ENCODE measurements at places on chromosomes 6 and 20.

DNA sequence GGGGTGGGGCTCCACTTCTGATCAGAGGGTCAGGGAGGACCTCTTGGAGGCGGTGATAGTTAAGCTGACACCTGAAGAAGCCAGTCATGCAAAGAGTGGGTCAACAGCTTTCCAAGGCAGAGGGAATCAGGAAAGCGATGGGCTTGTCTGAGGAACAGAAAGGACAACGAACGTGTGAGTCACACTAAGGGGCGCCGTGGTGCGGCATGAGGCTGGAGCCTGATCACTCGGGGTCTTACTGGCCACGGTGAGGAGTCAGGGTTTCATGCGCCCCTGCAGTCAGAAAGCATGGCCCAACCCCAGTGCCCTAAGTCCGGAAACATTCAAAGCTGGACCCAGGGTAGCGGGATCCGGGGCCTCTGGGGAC lies 50.6 kb upstream of the SLC32A1 start:
- ATAC-seq: peak; percentile 32

DNA sequence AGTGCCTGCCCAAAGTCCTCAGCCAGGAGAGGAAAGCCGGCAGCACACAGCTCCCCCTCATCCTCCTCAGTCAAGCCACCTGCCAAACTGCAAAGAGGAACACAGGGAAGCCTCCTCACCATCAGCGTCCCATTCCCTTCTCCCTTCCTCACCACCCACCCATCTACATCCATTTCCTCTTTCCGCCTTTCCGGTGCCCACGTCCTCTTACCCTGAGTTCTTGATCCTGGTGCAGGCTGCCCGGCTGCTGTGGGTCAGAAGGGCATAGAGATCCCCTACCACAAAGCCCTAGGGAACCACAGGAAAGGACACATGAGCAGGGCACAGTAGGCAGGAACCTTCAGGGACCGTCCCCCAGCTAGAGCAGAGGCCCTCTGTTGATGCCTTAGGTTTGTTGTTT lies 6.0 kb downstream of the GNMT start:
- ATAC-seq: no peak

- ATAC-seq: peak; percentile 59
These were observed 98.8 kb upstream of the CEP85L start for GRCh38 chr6:118750143-118750542.

DNA sequence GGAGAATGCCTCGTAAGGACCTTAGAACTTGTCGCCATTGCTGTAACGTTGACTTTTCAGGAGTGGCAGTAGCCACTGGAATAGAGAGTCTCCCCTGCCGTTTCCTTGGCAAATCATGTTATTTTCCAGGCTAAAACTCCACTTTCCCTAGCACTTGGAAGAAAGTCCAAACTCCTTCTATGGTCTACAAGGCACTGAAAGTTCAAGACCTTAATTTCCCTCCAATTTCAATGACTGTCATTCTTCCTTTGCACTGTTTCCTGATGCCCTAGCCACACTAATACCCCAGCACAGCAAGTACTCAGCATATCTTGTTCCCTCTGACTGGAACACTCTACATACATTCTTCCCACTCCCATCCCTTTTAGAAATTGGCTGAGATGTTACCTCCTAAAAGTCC lies 1.8 kb upstream of the TBPL1 start:
- ATAC-seq: no peak

DNA sequence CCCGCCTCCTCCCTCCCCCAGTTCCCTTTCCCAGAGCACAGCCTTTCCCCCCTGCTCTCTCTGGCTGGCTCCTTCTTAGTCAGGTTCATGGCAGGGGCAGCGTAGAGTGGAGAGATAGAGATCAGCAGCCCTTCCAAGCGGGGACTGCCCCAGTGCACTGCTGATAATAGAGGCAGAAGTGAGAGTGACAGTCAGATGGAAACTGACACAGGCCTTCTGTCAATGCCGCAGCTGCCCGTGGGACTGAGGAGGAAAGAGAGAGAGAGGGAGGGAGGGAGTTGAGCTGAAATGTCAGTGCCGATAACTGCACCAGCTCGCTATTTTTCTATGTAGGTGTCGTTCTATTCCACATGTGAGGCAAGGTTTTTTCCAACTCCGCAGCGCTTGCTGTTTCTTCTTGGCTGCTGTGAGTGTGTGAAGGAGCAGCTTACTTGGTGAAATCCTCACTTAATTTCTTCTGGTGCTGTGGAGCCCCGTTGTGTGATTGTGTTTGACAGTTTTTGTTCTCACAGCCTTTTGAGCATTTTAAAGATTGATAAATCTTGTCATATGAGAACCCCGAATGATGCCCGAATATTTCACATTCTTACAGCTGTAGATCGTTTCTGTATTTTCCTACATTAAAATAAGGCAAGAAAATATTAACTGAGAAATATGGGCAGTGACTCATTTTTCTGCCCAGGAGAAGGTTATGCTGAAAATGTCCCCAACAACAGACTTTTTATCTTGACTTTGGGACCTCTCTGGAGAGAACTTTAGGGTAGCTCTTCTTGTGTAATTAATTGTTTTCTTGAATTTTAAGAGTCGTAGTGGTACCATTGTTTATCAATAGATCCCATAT lies 386.4 kb upstream of the MMS22L start:
- ATAC-seq: peak; percentile 91

DNA sequence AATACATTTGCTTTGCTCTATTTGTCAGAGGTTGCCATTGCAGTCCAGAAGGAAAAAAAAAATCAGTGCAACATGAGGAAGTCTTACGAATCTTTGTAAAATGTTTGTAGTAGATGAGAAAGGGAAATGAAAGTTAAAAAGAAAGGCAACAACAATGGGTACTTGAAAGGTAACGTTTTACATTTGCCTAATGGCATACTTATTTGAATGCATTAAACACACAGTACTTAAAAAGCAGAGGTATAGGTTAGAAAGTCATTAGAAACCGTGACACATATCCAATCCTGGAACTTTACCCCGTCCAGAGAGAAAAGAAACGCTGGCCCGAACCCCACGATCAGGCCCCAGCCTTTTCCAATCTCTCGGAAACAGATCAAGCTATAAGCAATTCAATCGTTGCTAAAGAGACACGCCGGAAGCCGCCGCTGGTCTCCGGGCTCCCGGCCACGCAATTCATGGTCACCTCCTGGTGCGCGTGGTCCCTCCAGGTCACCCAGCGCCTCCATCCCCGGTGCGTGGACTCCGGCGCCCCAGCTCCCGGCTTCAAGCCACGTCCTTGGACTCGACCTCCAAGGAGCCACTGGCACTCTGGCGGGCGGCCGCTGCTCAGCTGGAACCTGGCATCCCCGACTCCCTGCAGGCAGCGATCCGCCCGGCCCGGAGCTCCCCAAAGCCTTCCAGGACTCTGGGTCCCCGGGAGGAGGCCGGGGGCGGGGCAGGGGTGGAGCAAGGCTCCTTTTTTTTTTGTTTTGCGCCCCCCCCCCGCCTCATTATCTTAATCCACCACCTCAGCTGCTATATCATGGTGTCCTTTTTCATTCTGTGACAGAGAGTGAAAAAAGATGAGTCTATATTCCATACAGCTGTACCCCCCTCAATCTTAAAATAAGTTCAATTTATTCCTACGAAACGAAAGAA lies at the start of gene SLC18B1:
Gene SLC18B1 (minus strand): TSS at position 687 of the 918 bp plus-strand sequence. CDS start 181 bp downstream, at position 506.
- peak; percentile 72 for ATAC-seq

- peak; percentile 46 for ATAC-seq
These were observed 49.4 kb downstream of the TMEM242 start for GRCh38 chr6:157273756-157274470.

DNA sequence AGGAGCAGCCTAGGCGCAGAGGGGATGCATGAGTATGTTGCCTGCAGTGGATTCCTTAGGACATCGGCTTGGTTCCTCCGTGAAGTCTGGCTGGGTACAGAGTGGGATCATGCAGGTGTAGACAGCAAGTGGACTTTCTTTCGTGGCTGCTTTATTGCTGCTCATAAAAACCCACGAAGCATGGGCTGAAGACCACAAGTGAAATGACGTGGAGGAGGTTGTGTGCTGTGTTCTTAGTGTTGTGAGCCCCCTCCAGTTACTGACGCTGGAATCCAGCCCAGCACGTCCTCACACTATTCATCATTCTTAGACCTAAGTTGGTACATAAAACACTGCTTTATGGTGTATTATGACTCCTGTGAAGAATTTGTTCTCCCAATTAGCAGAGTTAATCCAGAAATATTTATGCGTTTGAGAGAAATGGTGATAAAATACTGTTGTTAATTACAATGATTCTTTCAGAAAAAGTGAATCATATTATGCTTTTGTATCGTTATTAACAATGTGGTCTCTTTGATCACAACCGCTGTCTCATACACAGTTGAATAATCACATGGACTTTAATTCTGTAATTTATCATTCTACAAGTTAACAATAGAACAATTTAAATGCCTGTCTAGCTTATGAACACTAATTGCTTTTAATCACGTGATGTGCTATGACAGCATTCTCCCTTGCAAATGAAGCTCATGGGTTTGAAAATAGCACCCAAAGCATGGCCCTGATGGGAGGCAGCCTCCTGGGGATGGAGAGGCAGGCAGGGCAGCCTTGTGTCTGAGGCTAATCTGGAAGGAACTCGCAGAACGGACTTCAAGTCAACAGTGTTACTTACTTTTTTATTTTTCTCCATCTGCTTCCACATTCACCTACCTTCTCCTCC lies 233.9 kb upstream of the SYNDIG1 start:
- ATAC-seq: no peak

DNA sequence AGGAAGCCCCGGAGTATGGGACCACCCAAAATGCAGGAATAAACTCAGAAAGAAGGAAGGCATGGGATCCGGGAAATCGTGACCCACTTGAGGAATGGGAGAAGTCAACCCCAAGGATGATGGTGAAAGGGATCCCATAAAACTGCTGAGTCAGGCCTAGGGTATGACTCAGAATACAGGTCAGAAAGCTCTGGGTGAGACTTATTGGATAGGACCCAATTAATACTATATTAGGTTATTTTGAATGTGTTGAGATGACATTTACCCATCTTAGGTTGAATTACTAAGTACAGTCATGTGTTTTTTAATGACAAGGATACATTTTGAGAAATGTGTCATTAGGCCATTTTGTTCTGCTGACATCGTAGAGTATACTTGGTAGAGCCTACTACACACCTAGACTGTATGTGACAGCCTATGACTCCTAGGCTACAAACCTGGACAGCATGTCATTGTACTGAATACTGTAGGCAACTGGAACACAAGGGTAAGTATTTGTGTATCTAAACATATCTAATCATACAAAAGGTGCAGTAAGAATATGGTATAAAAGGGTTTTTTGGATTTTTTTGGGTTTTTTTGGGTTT lies 17.1 kb upstream of the HIVEP1 start:
- ATAC-seq: no peak

DNA sequence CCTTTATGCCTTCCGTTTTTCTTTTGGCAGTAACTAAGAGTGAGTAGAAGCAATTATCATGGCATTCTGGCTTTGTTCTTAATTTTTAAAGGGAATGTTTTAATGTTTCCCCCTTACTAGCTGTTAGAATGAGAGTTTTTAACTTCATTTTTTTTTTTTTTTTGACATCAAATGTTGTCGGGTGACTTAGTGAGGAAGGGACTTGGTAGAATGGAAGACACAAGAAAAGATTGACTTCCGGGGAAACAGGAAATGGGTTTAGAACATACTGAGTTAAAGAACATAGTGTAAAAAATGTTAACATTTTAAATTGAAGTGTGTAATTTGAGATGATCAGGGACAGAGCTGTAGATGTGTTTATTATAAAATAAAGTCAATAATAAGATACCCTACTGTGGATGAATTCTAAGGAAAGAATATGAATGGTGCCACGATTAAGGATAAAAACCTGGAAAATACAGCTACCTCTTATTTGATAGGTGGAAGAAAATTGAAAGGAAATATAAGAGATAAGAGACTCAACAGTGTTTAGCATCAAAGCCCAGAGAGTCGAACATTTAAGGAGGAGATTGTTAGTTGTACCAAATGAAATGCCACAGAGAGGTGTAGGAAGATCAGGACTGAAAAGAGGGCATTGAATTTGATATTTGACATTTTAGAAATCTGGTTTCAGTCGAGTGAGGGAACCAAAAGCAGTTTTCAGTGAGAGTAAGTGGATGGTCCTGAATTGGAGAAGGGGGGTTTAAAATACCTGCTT lies 9.4 kb downstream of the HSF2 start:
- no peak for ATAC-seq

DNA sequence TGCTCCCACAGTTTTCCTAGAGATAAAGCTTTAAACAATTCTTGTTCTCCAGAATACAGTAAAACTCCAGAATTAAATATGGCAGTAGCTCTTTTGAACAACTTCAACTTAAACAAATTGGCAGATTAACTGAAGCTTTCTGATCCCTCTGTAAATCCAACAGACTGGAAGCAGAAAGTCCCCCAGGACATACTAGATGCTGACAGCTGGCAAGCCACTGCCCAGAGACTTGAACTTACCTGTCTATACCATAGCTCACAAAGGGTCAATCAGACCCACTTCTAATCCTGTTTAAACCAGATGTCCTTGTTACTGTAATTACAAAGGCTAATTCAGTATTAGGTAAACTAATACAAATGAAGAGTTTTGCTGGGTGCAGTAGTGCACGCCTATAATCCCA lies 12.3 kb downstream of the GPLD1 start:
- ATAC-seq: no peak

DNA sequence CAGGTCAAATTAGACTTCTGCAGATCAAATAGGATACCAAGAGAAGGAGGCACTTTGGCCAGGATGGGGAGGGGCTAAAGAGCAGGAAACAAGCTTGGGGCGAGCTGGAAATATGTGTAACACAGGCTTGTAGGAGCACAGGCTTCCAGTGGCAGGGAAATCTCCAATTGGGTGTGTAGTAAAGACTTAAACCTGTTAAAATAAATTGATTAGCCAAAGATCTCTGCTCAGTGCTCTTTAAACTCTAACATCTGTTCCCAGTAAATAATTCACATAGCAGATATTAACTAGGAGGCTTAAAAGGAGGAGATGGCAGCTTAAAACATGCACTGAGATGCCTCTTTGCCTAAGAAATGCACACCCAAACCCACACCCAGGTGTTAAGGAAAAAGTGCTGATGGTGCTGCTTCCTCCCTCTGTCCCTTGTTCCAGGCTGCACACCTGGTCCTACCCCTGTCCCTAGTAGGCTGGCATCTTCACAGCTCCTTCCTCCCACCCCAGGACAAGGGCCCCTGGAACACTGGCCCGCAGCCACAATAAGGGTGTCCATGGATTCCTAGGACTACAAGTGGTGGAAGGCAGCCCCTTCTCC lies 93.5 kb upstream of the MLN start:
- ATAC-seq: no peak

DNA sequence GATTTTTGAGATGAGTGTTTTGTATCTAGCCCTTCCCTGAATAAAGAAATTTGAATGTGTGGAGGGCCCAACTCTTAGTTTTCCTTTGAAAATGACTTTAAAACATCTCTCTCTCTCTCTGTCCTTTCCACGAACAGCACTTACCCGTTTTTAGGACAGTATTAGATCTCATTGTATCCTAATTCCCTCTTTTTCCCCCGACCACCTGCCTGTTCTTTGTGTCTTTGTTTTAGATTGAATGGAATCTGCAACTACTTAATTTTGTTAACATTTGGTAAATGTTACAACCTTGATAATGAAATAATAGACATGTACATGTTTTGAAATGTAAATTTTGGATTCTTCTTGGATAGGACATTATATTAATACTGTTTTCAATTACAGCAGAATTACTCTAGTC lies 3.1 kb downstream of the DSP start:
- no peak for ATAC-seq

Data from activated T-helper 17 cell treated with anti-CD3 and anti-CD28 coated beads, Interleukin-2, amount 50 U/mL, for 72 hours (primary cell).